ENCODE measurements at places on chromosomes 13 and 19.

- H3K4me1 ChIP-seq: no peaks in the 10 kb centered on the region
- no peak overlapping the region for H3K4me3 ChIP-seq
- H3K27ac ChIP-seq: no peak overlapping the region
- no peaks in the 10 kb centered on the region for H3K36me3 ChIP-seq
- H3K27me3 ChIP-seq: peaks cover 7% of the 10 kb centered on the region
Observed at GRCh38 chr19:28917621-28918020, 295.3 kb downstream of the UQCRFS1 start.

GRCh38 chr13:33636955-33637670 is 180.8 kb upstream of the RFC3 start:
- no peak overlapping the region for H3K27ac ChIP-seq
- no peaks in the 10 kb centered on the region for H3K36me3 ChIP-seq
- no peak for DNase-seq
- no peaks in the 10 kb centered on the region for H3K27me3 ChIP-seq
- H3K4me1 ChIP-seq: no peaks in the 10 kb centered on the region
- H3K4me3 ChIP-seq: no peak overlapping the region

- DNase-seq: no peak
- H3K36me3 ChIP-seq: no peaks in the 10 kb centered on the region
- H3K27ac ChIP-seq: peak overlapping the region; percentile 86
- H3K4me1 ChIP-seq: peaks cover 97% of the 10 kb centered on the region
- no peaks in the 10 kb centered on the region for H3K27me3 ChIP-seq
Observed at GRCh38 chr19:5960005-5961001, 17.6 kb downstream of the RANBP3 start.

DNA sequence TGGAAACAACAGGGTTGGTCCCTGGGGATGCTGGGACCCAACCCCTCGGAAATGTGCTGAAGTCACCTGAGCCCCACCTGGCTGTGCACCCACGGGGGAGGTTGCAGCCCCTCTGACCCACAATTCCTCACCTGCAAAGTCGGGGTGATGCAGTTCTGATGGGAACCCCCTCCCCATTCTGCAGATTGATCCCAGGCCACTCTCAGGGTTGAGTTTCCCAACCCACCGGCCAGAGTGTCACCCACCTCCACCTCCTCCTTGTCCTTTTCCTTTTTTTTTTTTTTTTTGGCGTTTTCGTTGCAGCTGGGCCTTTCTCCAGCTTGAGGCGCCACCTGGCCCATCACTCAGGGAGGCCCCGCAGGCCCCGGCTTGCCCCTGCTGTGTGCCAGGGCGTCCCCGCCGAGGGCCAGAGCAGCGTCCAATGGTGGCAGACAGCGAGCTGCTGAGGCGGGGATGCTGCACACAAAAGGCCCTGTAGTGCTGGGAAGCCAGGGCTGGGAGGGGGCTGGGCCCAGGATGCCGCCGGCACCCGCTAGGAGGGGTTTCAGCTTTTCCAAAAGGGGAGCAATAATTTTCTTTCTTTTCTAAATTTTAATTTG is 4.6 kb downstream of the PIK3R2 start:
- no peaks in the 10 kb centered on the region for H3K36me3 ChIP-seq
- peak overlapping the region; percentile 86 for H3K27ac ChIP-seq
- H3K4me1 ChIP-seq: peaks cover 63% of the 10 kb centered on the region
- H3K4me3 ChIP-seq: no peak overlapping the region
- H3K27me3 ChIP-seq: no peaks in the 10 kb centered on the region

DNA sequence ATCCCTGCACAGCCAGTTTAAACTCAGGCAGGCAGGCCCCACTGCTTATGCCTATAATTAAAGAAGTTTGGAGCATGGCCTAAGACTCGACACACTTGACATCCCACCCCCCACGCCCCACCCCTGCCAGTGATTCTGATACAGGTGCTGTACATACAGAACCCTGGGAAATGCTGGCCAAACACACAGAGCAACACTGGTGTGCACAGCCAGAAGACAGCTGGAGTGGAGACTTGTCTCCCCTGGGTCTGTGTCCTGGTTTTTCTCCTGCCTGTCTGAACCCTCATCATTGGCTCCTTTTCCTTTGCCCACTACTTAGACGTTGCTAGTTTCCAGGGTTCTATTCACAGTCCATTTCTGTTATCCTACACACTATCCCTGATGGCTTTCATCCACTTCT is 76.8 kb downstream of the DLEU7 start:
- DNase-seq: no peak
- H3K4me1 ChIP-seq: no peaks in the 10 kb centered on the region
- H3K27me3 ChIP-seq: no peaks in the 10 kb centered on the region
- H3K36me3 ChIP-seq: no peaks in the 10 kb centered on the region
- H3K4me3 ChIP-seq: no peak overlapping the region

- no peak overlapping the region for H3K27ac ChIP-seq
- peaks cover 3% of the 10 kb centered on the region for H3K27me3 ChIP-seq
- DNase-seq: no peak
- H3K4me3 ChIP-seq: no peak overlapping the region
- no peaks in the 10 kb centered on the region for H3K4me1 ChIP-seq
Observed at GRCh38 chr13:111431206-111431605, 110.8 kb downstream of the TEX29 start.

DNA sequence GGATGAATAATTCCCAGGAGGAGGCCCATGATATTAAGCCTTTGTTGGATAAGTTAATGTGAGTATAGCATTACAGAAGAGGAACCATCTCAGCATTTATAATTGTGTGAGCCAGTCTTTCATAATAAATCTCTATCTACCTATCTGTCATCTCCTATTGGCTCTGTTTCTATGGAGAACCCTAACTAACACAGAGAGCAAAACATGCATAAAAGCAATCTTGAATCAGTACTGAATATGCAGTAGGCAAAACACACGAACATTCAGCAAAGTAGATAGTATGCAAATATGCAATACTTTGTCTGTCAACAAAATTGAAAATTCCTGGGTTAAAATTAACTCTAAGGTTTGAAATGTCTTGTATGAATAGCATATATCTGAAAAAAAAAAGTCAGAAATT is 966.3 kb downstream of the DIAPH3 start:
- no peak overlapping the region for H3K4me3 ChIP-seq
- H3K4me1 ChIP-seq: no peaks in the 10 kb centered on the region
- no peaks in the 10 kb centered on the region for H3K36me3 ChIP-seq
- DNase-seq: no peak
- H3K27ac ChIP-seq: no peak overlapping the region

- H3K36me3 ChIP-seq: no peaks in the 10 kb centered on the region
- H3K27ac ChIP-seq: no peak overlapping the region
- H3K4me1 ChIP-seq: no peaks in the 10 kb centered on the region
- no peak overlapping the region for H3K4me3 ChIP-seq
Observed at GRCh38 chr19:16160943-16161560, 12.3 kb downstream of the CIB3 start.

GRCh38 chr13:52067237-52067636 is 42.7 kb downstream of the UTP14C start:
- DNase-seq: no peak
- no peak overlapping the region for H3K4me3 ChIP-seq
- no peaks in the 10 kb centered on the region for H3K36me3 ChIP-seq
- H3K27me3 ChIP-seq: no peaks in the 10 kb centered on the region
- H3K4me1 ChIP-seq: no peaks in the 10 kb centered on the region

GRCh38 chr13:87302931-87303330 is 368.2 kb upstream of the SLITRK5 start:
- H3K36me3 ChIP-seq: no peaks in the 10 kb centered on the region
- no peak for DNase-seq

DNA sequence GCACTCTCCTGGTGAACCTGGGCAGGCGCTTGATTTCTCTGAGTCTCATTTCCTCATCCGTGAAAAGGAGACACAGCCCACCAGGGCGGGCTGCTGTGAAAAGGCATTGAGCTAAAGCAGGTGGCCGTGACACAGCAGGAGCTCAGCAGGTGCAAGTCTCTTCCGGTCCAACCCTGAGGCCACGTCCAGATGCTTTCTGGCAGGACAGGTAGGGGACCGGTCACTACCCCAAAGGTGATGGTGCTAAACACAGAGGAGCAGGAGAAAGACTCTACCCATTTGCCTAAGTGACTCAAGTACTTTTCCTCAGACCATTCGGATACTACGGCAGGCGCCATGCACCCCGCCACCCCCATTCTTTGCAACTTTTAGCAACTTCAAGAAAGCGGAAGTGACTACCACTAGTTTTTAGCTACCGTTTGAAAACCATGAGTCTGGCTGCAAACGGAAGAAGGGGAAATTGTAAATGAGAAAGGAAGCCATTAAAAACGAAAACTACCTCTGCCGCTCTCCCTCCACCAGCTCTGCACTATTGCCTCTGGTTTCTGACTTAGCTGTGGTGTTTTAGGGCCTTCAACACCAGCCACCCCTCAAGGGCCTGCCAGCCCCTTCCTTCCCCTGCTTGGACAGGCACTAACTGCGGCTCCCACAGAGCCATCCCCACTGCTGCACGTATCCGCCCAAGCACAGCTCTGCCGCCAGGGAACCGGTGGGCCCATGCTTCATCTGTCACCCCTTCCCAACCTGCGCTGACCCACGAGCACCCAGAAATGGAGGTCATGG is 4.8 kb downstream of the PPP6R1 start:
- no peaks in the 10 kb centered on the region for H3K27me3 ChIP-seq
- H3K27ac ChIP-seq: no peak overlapping the region
- peak overlapping the region; percentile 37 for H3K4me3 ChIP-seq

- H3K27ac ChIP-seq: no peak overlapping the region
- H3K36me3 ChIP-seq: no peaks in the 10 kb centered on the region
- no peaks in the 10 kb centered on the region for H3K27me3 ChIP-seq
- H3K4me3 ChIP-seq: no peak overlapping the region
- no peaks in the 10 kb centered on the region for H3K4me1 ChIP-seq
Observed at GRCh38 chr19:16376649-16377048, 52.0 kb downstream of the KLF2 start.

DNA sequence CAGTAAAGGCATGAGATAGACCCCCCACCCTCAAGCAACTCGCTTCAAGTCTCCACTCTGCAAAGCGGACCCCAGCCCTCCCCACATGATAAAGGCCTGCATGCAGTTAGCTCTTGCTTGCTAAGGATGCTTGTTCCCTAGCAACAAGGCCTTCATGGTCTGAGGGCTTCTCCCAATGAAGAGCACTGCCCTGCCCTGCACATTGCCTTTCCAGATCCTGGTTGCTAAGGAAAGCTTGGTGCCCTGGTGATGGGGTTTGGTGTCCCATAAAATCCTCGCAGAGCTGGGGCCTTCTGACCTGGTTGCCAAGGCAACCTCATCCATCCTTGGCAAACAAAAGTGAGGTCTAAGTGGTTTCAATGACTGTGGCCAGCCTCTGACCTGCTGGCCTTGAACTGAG is 6.0 kb downstream of the DBP start:
- no peaks in the 10 kb centered on the region for H3K27me3 ChIP-seq
- peak overlapping the region; percentile 78 for H3K27ac ChIP-seq
- H3K4me1 ChIP-seq: no peaks in the 10 kb centered on the region
- DNase-seq: no peak
- no peaks in the 10 kb centered on the region for H3K36me3 ChIP-seq

- no peaks in the 10 kb centered on the region for H3K4me1 ChIP-seq
- H3K27me3 ChIP-seq: no peaks in the 10 kb centered on the region
- no peak overlapping the region for H3K27ac ChIP-seq
- no peak overlapping the region for H3K4me3 ChIP-seq
Observed at GRCh38 chr13:30179597-30180276, 127.6 kb downstream of the KATNAL1 start.

DNA sequence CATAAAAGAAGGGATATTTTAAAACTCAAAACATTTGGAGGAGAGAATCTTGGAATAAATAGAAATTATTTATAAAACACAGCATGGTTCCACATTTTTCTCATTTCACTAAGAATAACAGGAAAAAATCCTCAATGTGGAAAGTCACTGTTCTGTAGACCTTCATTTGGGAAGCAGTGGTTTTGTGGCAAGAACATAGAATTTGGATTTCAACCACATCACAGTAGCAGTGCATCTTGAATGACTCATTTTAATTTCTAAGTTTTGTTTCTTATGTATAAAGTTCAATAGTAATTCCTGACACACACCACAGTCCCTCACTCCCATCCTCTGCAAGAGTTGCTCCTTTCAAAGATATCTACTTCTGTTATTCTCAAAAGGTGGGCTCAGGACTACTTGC is 264.0 kb downstream of the ENOX1 start:
- H3K27ac ChIP-seq: no peak overlapping the region
- no peaks in the 10 kb centered on the region for H3K4me1 ChIP-seq
- H3K4me3 ChIP-seq: no peak overlapping the region
- H3K36me3 ChIP-seq: no peaks in the 10 kb centered on the region
- no peaks in the 10 kb centered on the region for H3K27me3 ChIP-seq
- no peak for DNase-seq

GRCh38 chr13:80359414-80359777 is 18.5 kb upstream of the SPRY2 start:
- no peak overlapping the region for H3K4me3 ChIP-seq
- H3K27ac ChIP-seq: no peak overlapping the region
- no peaks in the 10 kb centered on the region for H3K36me3 ChIP-seq

GRCh38 chr13:23828866-23829265 is 60.3 kb downstream of the MIPEP start:
- no peak overlapping the region for H3K4me3 ChIP-seq
- H3K36me3 ChIP-seq: no peaks in the 10 kb centered on the region
- H3K4me1 ChIP-seq: no peaks in the 10 kb centered on the region
- no peaks in the 10 kb centered on the region for H3K27me3 ChIP-seq

DNA sequence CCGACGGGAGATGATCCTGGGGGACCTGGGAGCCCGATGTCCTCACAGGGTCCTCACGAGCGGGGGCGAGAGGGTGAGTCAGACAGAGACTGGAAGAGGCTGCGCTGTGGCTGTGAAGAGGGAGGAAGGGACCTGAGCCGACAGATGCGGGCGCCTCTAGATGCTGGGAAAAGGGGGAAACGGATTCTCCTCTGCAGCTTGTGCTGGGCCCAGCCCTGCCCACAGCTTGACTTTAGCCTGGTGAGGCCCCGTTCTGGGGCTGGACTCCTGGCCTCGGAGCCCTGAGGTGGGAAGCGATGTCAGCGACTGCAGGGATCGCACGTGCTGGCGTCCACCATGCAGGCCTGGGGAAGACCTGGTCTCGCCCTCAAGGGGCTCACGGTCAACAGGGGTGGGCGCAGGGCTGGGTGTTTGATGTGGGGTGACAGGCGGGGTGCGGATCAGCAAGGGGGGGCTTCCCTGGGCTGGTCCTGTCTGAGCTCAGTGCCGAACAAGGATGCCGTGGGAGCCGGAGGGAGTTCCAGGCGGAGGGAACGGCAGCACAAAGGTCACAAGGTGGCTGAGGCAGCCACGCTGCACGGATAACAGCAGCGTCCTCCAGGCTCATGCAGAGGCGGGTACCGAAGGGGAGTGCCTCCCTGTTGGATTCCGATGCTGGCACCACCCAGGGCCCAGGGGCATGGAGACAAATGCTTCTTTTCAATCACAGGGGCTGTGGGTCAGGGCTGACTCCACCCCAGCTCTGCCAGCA is 31.8 kb downstream of the PIP5K1C start:
- no peak overlapping the region for H3K4me3 ChIP-seq
- DNase-seq: no peak
- H3K4me1 ChIP-seq: peaks cover 63% of the 10 kb centered on the region
- H3K27me3 ChIP-seq: no peaks in the 10 kb centered on the region

DNA sequence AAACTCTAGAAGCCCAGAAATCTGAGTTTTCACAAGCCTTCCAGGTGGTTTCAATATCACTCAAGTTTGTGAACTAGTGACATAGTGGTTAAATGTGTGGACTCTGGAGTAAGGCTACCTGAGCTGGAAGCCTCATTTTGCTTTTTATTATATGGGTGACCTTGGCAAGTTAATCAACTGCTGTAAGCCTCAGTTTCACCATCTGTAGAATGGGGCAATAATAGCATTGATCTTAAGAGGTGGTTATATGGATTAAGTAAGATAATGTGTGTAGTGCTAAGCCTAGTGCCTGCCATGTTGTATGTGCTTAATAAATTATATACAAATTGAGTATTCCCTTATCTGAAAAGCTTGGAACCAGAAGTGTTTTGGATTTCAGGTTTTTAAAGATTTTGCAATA is 65.5 kb upstream of the SIAH3 start:
- no peaks in the 10 kb centered on the region for H3K36me3 ChIP-seq
- no peak for DNase-seq
- no peak overlapping the region for H3K4me3 ChIP-seq
